ENCODE measurements at places on chromosomes 11 and 22.
A peak's percentile ranks its signal among the peaks of the same experiment; 100 is the strongest.

DNA sequence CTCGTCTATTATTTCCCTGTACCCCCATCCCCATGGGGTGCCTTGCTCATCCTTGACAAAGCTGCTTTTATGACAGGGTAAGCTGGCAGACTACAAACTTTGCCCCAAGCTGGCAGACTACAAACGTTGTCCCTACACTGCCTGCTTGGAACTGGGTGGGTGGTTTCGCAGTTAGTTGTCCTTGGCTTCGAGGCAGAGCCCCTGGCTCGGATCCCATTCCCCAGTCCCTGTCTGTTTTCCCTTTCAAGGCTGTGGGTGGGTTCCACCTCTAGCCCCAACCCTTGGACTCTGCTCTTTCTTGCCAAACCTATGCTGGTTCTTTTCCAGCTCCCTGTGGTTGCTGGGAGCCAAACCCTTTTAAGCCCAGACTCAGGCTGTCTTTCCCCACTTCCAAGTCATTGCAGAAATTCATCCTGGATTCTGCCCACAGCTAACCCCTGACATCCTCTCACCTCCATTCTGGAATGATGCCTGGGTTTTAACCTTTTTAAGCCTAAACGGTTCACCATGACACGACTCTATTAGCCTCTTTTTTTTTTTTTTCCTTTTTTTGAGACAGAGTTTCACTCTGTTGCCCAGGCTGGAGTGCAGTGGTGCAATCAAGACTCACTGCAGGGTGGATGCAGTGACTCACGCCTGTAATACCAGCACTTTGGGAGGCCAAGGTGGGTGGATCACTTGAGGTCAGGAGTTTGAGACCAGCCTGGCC is 9.2 kb upstream of the RBM14 start:
- DNase-seq = no peak

GRCh38 chr11:38009932-38010331 is 1411.9 kb upstream of the RAG2 start:
- DNase-seq = no peak

- no peak for DNase-seq
These were observed 14.1 kb upstream of the HTR3A start for GRCh38 chr11:113960702-113961330.

GRCh38 chr22:23790819-23791737 is 4.3 kb downstream of the SMARCB1 start:
- DNase-seq = no peak

DNA sequence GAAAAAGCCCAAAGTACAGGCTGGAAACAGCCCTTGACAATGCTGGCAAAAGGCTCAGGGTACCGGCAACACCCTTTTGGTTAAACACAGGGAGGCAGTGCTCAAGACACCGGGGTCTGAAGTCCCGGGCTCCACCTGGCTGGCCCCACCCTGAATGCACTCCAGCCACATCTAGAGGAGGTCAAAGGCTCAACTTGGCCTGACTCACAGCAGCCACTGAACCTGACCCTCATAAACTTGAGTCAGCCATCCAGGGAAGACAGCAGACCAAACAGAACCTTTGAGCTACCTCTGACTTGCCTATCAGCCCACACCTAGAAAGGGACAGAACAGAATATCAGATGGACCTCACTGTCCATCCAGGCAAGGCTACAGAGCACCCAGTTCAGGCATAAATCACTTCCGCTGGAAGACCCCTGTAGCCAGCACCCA is 3.8 kb downstream of the CFL1 start:
- no peak for DNase-seq

GRCh38 chr11:57179681-57180080 is 2.1 kb upstream of the LRRC55 start:
- DNase-seq = no peak

DNA sequence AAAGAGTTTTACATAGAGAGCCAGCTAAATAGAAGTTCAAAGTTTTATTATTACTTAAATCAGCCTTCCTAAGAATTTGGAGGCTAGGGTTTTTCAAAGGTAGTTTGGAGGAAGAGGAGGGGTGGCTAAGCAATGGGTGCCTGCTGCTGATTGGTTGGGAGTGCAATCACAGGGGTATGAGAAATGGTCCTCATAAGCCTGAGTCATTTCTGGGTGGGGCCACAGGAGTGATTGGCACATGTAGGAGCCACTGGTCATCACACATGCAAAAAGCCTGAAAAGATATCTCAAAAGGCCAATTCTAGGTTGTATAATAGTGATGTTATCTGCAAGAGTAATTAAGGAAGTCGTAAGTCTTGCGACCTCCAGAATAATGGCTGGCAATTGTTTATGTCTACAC is 12.9 kb downstream of the OR51L1 start:
- no peak for DNase-seq

- no peak for DNase-seq
These were observed 69.1 kb upstream of the APOA1 start for GRCh38 chr11:116906479-116906878.

DNA sequence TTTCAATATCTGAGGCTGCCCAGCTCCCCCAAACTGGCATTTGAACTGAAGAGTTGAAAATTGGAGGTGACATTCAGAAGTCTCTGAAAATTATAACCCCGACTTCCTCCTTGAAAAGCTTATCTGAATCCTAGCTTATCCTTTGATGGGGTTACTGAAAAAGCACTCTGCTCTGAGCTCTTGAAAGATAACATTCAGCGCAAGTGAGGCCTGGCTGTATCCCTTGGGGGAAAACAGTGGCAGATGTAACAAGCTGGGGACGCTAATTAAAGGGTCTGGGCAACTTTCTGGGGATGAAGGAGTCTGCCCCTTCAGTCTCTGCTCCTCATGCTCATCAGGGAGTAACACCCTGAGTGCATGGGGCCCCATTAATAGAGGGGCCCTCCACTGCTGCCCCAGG is 402.0 kb upstream of the CADM1 start:
- DNase-seq = no peak

DNA sequence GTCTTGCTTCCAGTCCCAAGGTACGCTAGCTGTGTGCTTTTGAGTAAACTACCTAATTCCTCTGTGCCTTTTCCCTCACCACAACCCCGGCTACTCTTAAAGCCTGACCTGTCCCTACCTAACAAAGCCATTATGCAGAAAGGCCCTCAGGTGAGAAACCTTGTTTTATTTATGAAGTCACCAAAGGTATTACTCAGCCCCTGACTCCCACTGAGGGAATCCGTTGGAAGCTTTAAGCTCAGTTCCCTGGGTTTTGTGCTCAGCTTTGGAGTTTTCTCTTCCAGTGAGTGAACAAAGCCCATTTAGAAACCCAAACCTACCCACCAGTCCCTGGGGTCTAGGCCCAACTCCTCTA is 90.9 kb downstream of the APIP start:
- DNase-seq = no peak

DNA sequence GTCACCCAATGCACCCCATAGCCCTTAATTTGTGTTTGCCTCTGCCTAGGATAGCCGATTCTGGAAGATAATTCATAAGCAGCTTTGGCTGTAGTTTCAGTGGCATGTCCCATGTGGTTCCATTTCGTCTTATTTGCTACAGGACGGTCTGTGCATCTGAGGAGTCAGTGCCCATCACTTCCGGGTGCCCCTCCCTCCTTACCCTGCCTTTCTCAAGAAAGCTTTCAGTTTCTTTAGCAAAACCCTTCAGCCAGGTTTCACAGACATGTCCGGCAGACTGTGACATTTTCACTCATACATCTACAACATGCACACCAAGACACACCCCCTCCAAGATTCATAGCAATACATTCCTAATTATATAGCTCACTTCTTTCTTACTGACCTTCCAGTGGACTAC is 14.3 kb downstream of the TP53AIP1 start:
- peak; percentile 9 for DNase-seq

GRCh38 chr11:114284021-114284420 is 12.2 kb upstream of the NNMT start:
- DNase-seq = no peak

DNA sequence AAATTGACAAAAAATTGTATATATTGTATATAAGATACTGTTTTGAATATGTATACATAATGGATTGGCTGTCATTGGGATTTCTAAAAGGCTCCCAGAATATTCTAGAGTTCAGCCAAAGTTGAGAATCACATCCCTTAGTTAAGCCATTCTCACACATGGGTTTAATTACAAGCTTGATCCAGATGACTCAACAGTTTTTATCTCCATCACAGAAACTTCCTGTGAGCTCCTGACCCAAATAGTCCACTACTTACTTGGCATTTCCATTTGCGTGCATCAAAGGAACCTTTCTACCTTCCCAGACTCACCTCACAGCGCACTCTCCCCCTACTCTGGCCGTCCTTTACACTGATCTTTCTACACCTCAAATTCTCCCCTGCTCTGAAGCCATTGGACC is 184.8 kb upstream of the ARHGAP20 start:
- no peak for DNase-seq
